ENCODE measurements at places on chromosomes 1 and 21.

- no peak for DNase-seq
Observed at GRCh38 chr21:28793043-28793442, 199.6 kb downstream of the LTN1 start.

- DNase-seq: no peak
Observed at GRCh38 chr1:248818505-248819374, 7.0 kb downstream of the SH3BP5L start.

DNA sequence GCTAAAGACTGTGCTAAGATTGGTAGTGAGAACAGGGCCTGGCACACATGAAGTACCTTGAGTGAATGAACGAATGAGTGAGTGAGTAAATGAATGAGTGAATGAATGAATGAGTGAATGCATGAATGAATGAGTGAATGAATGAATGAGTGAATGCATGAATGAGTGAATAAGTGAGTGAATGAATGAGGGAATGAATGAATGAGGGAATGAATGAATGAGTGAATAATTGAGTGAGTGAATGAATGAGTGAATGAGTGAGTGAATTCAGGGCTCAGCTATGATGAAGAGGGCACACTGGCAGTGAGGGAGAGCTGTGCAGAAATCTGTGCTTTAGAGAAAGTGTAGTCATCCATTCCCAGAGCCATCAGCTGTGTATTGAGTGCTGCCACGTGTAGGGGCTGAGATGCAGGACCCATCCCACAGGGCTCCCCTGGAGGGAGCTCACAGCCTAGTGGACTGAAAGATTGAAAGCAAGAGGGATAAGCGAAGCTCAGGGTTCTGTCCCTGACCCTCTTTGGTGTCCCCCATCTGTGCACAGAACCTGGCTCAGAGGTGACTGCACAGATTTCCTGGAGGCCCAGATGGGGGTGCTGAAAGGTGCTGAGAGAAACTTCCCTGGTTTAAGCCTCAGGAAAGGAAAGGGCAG is 217.9 kb upstream of the VAMP3 start:
- DNase-seq: no peak

- DNase-seq: no peak
Observed at GRCh38 chr1:179251675-179252074, 22.2 kb upstream of the ABL2 start.

- DNase-seq: no peak
Observed at GRCh38 chr1:181033799-181034451, at the start of gene MR1. TSS of gene MR1 (plus strand) at chr1:181033983. CDS start at chr1:181034008, 25 bp downstream.

- no peak for DNase-seq
Observed at GRCh38 chr21:38167345-38167744, 89.4 kb upstream of the KCNJ15 start.

GRCh38 chr1:35047188-35047858 is 15.6 kb upstream of the ZMYM6 start:
- no peak for DNase-seq
